AG04450 (cell line): ENCODE measurements at places on chromosomes 16 and 17.
A peak's percentile ranks its signal among the peaks of the same experiment; 100 is the strongest.

DNA sequence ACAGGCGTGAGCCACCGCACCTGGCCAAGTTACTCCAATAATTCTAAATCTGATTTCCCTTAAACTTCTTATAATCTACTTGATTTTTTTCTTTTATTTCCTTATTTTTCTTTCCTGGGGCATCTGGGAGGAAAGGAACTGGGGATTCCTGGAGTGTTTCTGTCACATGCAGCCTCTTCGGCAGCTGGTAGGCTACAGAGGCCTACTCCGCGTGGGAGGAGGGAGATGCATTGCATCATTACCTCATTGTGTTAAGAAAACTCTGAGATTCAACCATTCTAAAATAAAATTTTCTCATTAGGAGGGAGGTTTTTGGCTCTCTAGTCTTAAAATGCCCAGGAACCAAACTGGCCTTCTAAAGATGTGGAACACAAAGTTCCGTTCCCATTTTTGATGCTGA is 64.0 kb downstream of the SOX9 start:
- DNase-seq: no peak

DNA sequence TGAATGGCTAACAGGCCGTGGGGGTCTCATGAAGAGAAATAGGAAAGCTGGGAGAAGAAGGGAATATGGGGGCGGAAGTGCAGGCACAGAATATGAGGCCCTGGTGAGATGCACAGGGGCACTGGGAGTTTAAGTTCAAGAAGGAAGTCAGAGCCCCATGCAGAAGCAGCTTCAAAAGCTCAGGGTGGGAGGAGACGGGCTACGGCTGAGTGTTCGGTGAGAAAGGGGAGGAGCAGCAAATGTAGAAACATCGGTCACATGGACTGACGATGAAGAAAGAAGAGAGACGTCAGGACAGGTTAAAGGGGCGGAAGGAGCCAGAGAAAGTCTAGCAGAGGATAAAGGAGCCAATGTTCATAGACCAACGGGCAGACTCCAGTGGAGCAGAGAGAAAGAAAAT is 204.5 kb upstream of the ZFHX3 start:
- no peak for DNase-seq

- DNase-seq: peak; percentile 30
These were observed 22.9 kb upstream of the CORO6 start for GRCh38 chr17:29645515-29646051.

DNA sequence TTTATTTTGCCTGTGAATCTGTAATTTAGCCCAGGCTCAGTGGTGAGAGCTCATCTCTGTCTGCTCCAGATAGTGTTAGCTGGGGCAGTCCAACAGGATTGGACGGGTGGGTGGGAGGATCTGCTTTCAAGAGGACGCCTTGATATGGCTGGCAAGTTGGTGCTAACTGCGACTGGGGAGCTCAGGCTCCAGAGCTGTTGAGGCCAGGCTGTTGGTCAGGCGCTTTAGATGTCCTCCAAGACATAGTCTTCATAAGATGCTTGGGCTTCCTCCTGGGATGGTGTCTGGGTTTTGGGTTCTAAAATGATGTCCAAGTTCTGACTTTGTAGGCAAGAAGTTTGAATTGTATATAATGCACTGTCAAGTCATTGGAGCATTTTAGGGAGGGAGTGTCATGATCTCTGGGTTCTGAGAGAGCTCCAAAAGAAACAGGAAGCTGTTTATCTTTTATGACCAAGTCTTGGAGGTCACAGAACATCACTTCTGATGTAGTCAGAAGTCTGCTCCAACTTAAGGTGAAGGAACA is 12.8 kb upstream of the PCTP start:
- DNase-seq: no peak

- no peak for DNase-seq
These were observed 116.4 kb upstream of the NLRP1 start for GRCh38 chr17:5700745-5701144.

- no peak for DNase-seq
These were observed 56.2 kb upstream of the TEKT3 start for GRCh38 chr17:15397620-15398019.

- no peak for DNase-seq
These were observed 226.2 kb downstream of the CDRT15L2 start for GRCh38 chr17:20805751-20806150.

DNA sequence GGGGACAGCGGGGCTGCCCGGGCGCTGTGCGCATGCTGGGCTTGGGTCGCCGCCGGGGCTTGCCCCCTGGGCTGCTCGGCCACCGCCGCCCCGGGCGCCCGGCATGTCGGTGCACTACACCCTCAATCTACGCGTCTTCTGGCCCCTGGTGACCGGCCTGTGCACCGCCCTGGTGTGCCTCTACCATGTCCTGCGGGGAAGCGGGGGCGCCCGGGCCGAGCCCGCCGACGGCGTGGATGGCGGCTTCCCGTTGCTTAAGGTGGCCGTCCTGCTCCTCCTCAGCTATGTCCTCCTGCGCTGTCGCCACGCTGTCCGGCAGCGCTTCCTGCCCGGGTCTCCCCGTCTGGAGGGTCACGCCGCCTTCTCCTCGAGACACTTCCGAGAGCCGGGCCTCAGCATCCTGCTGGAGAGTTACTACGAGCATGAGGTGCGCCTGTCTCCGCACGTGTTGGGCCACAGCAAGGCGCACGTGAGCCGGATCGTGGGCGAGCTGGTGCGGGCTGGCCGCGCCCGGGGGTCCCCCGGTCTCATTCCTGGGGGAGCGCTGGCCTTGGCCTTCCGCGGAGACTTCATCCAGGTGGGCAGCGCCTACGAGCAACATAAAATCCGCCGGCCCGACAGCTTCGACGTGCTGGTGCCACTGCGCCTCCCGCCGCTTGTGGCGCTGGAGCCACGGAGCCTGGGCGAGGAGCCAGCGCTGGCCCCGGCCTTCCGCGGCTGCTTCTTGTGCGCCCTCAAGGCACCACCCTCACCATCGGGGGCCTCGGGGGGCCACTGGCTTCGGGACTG is 789 bp downstream of the ITPRIPL2 start:
- no peak for DNase-seq

- DNase-seq: no peak
These were observed 709 bp downstream of the RAB34 start for GRCh38 chr17:28716740-28717577.

DNA sequence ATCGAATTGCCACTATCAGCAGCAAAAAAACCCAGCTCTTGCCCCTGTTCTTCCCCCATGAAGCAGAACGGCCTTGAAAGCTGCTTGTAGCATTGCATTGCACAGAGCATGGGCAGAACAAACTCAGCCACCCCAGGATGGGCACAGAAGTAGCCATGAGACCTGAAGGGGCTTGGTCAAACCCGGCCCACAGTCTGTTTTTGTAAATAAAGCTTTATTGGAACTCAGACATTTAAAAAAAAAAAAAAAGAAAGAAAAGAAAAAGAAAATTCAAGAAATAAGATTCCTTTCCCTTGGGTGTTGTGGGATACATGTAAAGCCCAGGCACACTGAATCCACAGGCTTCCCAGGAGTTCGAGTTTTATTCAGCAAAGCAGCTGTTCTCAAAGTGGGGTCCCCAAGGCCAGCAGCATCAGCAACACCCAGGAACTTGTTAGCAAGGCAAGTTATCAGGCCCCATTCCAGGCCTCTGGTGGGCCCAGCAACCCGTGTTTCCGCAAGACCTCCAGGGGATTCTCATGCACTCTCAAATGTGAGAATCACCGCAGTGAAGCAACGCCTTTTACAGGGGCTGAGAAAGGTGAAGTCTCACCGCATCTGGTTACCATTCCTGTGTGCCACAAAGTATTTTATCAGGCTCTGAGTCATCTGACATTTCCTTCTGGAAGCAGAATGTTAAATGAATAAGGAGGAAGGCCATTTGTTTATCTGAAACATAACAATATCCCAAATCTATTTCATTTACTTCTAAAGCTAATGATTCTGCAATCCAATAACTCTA is 108.2 kb downstream of the SLC39A11 start:
- DNase-seq: peak; percentile 80

GRCh38 chr17:78107976-78108725 is 20.4 kb downstream of the TMC6 start:
- DNase-seq: no peak

DNA sequence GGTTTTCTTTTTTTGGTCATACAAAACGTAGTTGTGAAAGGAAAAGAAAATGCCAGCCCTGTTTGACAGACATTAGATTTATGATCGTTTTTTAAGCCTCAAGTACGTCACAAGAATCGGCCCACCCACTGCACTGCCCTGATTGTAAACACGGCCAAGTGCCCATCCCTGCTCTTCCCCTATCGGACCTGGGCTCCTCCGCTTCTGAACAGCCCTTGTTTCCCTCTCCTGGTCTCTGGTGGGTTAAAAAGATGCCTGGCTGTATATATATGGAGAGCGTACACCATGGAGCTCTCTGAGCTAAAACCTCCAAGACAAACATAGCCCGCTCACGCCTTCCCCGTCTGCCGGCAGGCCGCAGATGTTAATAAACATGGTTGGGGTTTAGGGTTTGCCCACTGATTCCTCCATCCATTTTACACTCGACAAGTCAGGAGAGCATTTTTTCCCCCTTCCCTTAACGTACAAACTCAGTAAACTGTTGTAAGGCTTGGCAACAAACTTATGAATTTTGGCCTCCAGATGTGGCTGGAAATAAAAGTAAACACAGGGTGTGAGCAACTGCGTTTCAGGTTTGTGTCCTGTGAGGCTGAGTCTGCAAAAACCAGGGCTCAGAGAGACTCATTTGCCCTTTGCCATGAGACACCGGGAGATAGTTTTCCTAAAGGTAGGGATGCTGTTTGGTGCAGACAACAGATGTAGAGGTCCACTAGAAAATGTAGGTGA is 325.9 kb downstream of the SOX9 start:
- peak; percentile 57 for DNase-seq

GRCh38 chr16:70685061-70685937 is 554 bp downstream of the MTSS2 start:
- no peak for DNase-seq

- no peak for DNase-seq
These were observed 54.1 kb upstream of the ZC3H18 start for GRCh38 chr16:88515925-88516594.

GRCh38 chr16:87678618-87679017 is 76.3 kb downstream of the JPH3 start:
- no peak for DNase-seq

DNA sequence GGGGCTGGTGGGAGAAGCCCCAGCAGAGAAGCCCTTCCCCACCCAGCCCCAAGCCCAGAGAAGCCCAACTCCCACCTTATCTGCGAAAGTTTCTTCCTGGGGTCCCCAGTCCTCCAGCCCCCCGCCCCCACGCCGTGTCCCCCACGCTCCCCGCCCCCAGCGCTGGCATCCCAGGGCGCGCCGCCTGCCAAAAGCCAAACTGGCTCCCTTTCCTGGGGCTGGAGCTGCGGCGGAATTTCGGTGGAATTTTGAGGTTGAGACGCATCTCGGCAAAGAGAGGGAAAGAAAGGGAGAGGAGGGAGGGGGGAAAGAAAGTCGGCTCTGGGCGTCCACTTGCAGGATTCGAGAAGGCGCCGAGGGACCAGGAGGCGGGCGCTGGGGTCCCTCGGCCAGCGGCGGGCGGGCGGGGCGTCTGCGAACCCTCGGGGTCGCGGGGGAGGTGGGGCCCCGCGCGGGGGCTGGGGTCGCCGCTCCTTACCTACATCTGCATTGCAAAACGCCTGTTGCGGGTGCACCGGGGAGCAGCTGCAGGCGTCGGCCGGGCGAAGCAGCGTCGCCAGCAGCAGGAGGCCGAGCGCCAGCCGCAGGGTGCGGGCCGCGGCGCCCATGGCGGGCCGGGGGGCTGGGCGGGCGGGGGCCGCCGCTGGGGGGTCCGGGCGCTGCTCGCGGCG is 571 bp downstream of the TIMP2 start:
- no peak for DNase-seq

GRCh38 chr16:5918567-5919130 is 821.1 kb upstream of the EEF2KMT start:
- no peak for DNase-seq

GRCh38 chr17:48153691-48154358 is 46.3 kb downstream of the SNX11 start:
- DNase-seq: peak; percentile 3

DNA sequence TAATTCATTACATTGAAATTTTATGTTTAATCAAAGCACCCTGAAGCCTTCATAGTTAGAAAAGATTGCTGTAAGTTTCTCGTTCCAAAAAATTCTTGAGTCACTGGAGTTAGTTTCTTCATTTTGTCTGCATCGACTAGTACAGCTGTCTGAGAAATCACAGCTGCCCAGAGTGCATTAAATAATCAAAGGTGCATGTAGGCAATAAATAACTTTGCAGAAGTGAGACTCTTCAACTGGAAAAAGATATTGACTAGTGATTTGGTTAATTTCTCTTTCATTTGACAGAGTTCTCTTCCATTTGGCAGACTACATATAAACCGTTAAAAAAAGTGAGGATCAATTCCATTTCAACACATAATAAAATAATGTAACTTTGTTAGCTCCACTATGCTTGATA is 234.0 kb downstream of the CNTNAP4 start:
- DNase-seq: no peak

DNA sequence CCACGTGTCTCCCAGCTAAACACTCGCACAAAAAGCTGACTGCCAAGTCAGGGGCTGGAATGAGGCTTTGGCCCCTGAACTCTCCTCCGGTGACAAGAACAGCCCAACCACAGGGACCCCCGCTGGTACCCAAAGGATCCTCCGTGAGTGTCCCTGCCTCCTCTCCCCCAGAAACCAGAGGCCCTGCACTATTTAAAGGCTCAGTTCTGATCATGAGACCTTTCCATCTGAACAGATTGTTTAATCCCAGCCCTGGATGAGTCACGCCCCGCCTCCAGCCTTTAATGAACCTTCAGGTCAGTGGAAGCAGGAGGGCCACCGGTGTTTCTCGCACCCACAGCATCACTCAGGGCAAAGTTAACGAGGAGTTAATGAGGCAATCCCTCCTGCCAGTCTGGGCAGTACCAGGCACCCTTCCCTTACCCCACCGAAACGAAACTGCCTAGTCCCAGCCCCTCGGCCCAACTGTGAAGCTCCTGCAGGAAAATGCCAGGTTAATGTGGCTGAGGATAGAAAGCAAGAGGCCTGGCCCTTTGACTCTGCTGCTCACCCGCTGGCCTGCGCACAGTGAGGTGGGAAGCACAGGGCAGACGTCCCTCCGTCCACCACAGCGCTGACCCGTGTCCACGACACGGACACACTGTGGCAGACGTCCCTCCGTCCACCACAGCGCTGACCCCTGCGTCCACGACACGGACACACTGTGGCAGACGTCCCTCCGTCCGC is 32.4 kb downstream of the TIMM22 start:
- no peak for DNase-seq
